CD4-positive, alpha-beta T cell treated with Interleukin-4 for 1 hour (primary cell): ENCODE measurements at places on chromosomes 3 and 15.

DNA sequence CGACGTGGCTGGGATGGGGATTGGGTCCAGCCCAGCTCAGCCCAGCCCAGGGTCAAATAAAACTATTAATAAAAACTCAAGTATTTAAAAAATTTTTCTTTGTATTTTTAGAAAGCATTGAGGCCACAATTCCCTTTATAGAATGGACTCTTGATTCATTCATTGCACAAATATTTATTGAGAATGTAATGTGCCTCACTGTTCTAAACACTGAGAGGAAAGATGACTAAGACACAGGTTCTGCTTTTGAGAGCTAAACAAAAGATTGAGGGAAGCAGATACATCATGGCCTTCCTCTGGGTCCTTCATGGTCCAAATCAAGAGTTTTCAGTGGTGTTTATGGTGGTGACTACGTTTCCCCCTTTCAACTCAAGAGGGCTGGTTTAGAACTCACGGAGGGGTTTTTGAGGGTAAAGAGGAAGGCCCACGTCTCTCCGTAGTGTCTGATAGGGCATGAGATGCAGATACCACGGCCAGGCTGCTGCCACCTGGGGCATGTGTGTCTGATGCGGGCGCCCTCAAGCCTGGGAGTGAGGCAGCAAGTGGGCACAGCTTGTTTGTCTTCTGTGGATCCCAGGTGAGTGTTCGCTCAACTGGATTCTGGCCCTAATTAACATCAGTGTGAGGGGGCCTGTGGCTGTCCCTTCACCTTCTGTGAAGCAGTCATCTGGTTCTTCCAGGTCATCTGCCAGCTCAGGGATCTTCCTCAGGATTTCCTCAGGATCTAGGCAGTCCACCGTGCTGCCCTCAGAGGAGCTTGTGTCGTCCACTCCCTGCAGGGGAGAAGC lies 73.5 kb upstream of the SCN5A start:
- DNase-seq, result no peak

GRCh38 chr3:46996689-46997452 lies 17.4 kb downstream of the NBEAL2 start:
- DNase-seq, result no peak

DNA sequence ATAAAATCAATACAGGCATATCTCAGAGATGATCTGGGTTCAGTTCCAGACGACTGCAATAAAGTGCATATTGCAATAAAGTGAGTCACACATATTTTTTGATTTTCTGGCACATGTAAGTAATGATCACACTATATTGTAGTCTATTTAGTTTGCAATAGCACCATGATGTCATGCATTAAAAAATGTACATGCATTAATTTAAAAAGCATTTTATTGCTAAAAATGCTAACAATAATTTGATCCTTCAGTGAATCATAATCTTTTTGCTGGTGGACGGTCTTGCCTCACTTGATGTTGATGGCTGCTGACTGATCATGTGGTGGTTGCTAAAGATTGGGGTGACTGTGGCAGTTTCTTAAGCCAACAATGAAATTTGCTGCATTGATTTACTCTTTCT lies 511.1 kb downstream of the OTOL1 start:
- no peak for DNase-seq

DNA sequence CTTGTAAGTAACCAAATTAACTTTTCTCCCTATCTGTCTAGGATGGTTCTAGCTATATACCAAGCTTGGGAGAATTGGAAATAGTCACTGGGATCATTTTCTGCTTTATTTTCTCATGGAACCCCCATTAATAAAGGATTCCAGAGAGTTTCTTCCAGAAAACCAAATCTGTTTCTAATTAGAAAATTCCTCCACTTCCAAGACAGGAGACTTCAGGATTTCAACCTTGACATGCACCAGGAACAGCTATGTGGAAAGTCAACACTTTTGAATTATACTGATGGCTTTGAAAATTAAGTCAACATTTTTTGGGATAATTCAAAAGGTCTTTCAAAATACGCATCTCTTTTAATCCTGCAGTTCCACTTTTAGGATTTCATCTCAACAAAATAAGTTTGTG lies 138.3 kb downstream of the MEX3B start:
- DNase-seq, result no peak

DNA sequence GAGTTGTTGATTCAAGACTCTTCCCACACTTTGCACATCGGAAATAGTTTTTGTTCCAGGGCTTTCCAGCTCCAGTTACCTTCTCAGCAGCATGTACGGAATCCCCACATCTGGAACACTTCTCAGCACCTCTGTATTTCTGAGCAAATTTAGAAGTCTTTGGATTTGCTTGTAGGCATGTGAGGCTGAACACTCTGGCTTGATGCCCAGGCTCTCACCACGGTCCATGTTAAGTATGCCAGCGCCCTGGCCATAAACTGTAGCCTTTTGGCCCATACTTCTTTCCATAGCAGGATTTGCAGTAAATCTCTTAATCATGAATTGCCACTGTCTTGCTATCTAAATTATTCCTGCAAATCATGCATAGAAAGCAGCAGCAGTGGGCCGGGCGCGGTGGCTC lies 24.4 kb downstream of the ATP2C1 start:
- DNase-seq, result no peak

GRCh38 chr3:182046166-182046764 lies 334.5 kb downstream of the SOX2 start:
- no peak for DNase-seq

DNA sequence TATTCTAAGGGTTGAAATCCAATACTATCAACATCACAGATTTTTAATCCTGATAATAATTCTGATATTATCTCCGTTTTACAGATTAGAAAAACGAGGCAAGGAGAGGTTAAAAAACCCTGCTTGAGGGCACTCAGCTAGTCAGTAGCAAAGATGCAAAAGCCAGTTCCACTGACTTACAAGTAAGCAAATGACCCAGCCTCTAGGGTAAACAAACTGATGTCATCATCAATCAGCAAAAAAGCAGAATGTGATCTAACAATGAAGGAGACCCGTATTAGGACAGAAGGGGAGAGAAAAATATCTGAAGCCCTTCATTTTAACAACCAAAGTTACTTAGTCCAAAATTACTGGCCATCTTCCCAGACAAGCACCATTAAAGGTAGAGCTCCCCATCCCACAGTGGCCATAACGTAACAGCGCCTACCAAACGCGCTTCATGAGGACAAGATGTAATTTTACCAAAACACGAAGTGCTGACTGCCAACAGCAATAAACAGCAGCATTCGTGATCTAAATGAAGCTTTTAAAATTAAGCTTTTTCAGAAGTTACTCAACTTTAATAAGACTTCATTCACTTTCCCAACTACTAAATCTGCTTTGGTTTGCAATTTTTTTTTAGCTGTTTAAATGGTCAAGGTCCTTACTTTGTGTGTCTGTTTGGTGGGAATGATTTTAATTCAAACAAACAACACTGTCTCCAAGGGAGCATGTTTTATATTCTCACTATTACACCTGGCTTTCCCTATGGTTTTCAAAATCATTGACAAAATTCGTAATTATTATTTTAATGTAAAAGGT lies 176.6 kb downstream of the OSBPL10 start:
- no peak for DNase-seq

GRCh38 chr3:78820542-78820941 lies 947.3 kb downstream of the ROBO1 start:
- DNase-seq, result no peak

DNA sequence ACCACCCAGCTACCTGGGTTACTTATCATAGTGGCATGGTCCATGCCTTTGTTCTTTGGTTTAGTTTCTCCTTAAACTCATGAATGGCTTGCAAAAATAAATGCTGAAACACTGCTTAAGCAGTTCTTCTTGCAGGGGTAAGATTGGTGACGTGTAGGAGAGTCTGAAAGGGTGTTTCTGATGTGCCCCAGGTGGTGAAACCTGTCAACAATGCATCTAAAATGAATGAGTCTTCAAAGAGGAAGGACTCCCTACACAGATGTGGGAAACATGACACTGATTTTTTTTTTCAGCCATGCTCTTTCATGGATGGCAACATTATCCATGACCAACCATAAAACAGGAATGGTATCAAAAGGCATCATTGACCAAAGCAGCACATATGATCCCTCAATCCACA lies 72.0 kb downstream of the KCNH8 start:
- DNase-seq, result no peak

GRCh38 chr15:60721707-60722106 lies 242.8 kb upstream of the ICE2 start:
- no peak for DNase-seq

DNA sequence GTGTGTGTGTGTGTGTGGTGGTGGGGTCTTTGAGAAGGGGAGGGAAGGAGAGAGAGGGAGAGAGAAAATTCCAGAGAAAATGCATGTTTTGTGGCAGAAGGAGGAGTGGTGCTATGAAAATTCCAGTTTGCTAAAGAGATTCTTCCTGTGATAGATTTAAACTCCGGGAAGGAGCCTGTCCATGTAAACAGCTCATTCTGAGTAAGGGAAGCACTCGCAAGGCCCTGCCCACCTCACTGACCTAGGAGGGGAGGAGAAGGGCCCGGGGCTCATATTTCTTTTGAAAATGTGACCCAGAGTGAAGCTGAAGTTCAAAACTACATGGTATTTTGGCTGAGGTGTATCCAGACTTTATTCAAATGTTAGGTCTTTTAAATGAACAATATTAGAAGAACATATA lies 41.3 kb downstream of the ADAMTSL3 start:
- DNase-seq, result no peak

DNA sequence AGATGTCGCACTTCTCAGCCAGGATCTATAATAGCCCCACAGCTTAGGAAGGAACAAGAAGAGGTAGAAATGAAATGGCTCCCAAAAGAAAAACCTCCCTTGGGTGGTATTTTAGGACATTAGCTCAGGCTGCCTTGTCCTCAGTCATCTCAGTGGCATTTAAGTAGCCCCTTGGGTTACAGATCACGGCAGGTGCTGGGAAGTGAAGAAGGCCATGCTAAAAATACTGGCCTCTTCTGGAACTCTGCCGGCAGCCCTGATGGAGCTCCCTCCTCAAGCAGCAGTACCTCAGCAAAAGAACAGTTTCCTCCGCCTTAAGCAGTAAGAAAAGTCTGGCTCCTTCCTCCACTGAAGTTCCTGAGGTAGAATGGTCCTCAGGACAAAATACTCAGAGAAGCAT lies 7.3 kb upstream of the TPM1 start:
- DNase-seq, result no peak

GRCh38 chr3:70433091-70433490 lies 120.7 kb upstream of the MDFIC2 start:
- DNase-seq, result no peak

- no peak for DNase-seq
Measured at GRCh38 chr3:188631291-188632010, 477.5 kb downstream of the LPP start.
